BJ (cell line): ENCODE measurements at places on chromosomes 16 and 17. TPM values are rescaled to one million over a fixed set of nuclear protein-coding genes. Genes with fewer than 3 reads are reported as not detected.

DNA sequence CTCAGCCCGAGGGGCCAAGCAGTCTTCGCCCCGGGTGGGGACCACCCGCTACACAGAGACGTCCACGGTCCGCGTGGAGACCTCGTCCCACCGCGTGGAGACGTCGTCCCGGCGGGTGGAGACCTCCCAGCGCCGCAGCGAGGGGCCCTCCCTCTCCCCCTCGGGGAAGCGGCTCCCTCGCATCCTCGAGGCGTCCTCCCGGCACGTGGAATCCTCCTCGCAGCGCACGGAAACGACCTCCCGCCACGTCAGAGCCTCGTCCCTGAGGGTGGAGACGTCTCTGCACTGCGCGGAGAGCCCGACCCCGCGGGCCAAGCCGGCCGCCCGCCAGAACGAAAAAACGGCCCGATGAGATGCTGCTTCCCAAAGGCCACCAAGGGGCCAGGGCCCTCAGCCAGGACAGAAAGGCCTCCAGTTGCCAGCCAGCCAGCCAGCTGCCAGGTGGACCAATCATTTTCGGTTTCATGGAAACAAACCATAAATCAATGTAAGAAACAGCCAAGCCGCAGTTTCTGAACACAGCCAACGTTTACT lies 424 bp downstream of the C17orf100 start:
- DNase-seq: no peak

GRCh38 chr16:73384506-73385089 lies 336.7 kb upstream of the ZFHX3 start:
- no peak for DNase-seq

DNA sequence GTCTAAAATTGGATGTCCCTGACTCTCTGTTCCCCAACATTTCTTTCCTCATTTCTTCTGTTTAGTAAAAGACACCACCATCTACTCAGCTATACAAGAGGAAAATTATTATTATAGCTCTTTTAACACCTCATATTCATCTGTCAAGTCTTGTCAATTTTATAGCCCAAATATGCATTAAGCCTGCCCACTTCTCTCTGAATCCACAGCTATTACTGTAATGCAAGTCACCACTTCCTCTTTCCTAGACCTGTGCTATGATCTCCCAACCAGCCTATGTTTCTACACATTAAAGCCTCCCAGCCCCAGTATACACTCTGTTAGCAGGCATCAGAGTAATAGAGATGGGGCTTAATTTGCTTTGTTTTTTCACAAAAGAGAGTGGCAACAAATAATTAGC lies 252.9 kb downstream of the GRIN2A start:
- no peak for DNase-seq

GRCh38 chr16:50224286-50224685 lies 42.1 kb upstream of the ADCY7 start:
- no peak for DNase-seq

- DNase-seq: no peak
These were observed 548 bp downstream of the PSMB3 start for GRCh38 chr17:38753071-38753506.

- no peak for DNase-seq
These were observed 35.3 kb upstream of the RAI1 start for GRCh38 chr17:17645961-17646360.

DNA sequence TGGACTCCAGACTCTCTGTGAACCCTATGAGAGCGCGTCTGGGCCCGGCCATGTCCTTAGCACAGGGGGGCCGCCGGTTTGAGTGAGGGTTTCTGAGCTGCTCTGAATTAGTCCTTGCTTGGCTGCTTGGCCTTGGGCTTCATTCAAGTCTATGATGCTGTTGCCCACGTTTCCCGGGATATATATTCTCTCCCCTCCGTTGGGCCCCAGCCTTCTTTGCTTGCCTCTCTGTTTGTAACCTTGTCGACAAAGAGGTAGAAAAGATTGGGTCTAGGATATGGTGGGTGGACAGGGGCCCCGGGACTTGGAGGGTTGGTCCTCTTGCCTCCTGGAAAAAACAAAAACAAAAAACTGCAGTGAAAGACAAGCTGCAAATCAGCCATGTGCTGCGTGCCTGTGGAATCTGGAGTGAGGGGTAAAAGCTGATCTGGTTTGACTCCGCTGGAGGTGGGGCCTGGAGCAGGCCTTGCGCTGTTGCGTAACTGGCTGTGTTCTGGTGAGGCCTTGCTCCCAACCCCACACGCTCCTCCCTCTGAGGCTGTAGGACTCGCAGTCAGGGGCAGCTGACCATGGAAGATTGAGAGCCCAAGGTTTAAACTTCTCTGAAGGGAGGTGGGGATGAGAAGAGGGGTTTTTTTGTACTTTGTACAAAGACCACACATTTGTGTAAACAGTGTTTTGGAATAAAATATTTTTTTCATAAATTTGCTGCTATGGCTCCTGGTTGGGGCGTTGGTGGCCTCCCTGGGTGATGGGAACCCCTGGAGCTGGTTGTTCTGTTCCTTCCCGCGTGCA lies 23.1 kb downstream of the STAT5A start:
- no peak for DNase-seq

GRCh38 chr17:10186771-10187410 lies 11.5 kb downstream of the GAS7 start:
- DNase-seq: no peak

DNA sequence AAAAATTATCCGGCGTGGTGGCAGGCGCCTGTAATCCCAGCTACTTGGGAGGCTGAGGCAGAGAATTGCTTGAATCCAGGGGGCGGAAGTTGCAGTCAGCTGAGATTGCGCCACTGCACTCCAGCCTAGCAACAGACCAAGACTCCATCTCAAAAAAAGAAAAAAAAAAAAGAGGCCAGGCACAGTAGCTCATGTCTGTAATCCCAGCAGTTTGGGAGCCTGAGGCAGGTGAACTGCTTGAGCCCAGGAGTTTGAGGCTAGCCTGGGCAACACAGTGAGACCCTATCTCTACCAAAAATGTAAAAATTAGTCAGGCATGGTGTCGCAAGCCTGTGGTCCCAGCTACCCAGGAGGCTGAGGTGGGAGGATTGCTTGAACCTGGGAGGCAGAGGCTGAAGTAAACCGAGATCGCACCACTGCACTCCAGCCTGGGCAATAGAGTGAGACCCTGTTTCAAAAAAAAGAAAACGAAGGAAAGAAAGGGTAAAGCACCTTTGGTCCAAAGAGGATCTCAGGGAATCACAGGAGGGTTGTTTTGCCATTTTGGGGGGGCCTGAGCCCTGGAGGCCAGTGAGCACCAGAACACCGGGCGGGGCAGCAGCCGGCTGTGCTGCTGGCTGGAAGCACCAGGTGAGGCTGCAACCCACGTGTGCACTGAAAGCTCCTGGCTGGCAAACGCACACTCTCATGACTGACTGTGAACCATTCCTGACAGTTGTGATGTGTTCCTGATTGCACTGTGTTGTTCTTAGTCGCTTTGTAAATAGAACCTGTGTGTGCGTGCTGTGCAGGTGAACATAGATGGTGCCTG lies 18.4 kb downstream of the HS3ST6 start:
- no peak for DNase-seq

DNA sequence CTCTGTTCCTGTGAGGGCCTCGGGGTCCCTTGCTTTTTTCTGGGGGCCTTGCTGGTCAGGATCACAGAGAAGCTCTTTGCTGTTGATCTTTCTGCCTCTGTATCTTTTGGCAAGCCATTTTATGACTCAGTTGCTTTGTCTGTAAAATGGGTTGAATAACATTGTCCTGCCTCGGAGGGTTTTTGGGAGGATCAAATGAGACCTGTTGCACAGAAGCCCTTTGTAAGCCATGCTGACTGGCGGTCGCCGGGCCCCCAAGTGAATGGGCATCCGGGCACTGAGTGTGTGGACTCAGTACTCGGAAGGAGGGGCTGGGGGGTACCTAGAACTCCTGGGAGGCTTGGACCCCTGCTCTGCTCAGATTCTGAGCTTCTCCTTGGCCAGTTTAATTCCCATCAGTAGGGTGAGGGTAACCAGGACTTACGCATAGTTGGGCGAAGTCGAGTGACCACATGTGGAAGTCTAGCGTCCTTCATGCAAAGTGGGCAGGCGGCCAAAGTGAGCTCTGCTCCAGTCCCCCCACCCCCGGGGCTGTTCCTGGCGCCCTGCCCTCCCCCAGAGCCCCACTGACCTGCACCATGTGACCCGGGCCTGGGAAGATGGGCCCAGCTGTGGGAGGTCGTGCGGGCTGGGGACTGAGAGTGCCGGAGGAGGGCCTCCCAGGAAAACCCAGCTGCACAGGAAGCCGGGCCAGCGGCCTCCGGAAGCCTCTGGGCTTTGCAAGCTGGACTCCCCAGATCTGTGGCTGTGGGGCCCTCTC lies 284.0 kb downstream of the SEC14L1 start:
- no peak for DNase-seq

- no peak for DNase-seq
These were observed 569 bp downstream of the FLII start for GRCh38 chr17:18257982-18258355.

DNA sequence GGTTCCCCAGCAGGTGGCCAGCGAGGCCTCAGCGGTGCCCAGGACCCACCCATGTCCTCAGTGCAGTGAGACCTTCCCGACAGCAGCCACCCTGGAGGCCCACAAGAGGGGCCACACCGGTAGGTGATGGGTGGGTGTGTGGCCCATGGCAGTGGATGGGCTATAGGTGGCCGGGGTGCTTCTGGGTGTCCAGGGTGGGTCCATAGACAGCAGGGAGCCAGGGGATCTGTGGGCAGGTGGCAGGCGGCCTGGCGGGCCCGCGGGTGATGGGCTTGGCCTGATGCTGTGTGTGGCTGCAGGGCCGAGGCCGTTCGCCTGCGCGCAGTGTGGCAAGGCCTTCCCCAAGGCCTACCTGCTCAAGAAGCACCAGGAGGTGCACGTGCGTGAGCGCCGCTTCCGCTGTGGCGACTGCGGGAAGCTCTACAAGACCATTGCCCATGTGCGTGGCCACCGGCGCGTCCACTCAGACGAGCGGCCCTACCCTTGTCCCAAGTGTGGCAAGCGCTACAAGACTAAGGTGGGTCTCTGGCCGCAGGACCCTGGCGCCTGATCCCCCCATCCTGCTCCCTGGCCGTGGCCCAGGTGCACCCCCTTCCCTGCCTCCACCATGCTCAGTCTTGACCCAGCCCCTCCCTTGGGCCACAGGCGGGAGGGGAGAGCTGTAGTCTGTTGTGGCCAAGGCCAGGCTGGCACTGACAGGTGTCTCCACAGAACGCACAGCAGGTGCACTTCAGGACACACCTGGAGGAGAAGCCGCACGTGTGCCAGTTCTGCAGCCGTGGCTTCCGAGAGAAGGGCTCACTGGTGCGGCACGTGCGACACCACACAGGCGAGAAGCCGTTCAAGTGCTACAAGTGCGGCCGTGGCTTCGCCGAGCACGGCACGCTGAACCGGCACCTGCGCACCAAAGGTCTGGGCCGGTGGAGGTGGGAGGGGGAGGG lies 2.1 kb upstream of the DNASE1L2 start:
- DNase-seq: no peak

DNA sequence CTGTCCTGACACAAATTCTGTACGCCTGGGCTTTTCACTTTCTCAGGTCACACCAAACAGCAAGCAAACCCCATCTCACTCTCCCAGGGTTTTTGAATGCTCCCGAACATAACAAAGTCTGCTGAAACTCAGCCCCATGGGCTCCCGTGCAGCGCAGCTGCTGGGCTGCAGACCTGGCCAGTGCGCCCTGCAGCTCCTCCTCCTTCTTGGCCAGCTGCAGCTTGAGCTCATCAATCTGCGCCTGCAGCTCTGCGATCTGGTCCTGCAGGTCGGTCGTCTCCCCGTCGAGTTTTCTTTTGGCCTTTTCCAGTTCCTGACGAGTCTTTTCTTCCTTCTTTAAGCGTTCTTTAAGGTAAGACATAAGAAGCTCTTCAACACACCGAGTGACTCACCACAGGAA lies 70.5 kb downstream of the NDEL1 start:
- no peak for DNase-seq

DNA sequence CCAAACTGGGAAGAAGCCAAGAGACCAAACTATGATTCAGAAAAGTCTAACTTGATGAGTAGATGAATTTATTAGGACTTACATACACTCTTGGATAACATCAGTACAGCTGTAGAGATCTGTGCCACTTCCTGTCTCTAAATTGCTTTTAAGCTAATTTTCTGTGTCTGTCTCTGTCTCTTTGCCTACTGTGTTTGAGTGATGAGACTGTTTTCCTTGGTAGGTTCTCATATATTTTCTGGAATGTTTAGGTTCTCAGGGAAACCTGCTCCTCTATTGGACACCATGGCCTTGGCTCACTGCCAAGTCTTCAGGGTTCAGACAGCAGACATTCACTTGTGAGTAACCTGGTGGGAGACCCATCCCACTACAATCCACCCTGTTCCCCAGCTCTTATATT lies 103.5 kb upstream of the KIF2B start:
- DNase-seq: no peak

GRCh38 chr17:47131761-47132160 lies 57.3 kb downstream of the CDC27 start:
- DNase-seq: no peak

- no peak for DNase-seq
These were observed 118.8 kb downstream of the ITFG1 start for GRCh38 chr16:47342055-47342454.

DNASE1L2 gene
- polyA plus RNA-seq: 0.33 and 0.38 TPM in 2 replicates

PRSS33 gene
- not detected in 2 replicates for polyA plus RNA-seq

PTGES3L gene
- 3.3 and 3.4 TPM in 2 replicates for polyA plus RNA-seq

DNAH9 gene
- not detected in 2 replicates for polyA plus RNA-seq

ATP5PD gene
- polyA plus RNA-seq: 160 and 304 TPM in 2 replicates
